Esophagus squamous epithelium (tissue), 5 donors: ENCODE measurements at places on chromosomes 13 and 19.

- no peak for DNase-seq
These were observed 2033.9 kb upstream of the PCDH20 start for GRCh38 chr13:63449550-63449949.

- no peak for DNase-seq
These were observed 42.0 kb upstream of the IPO5 start for GRCh38 chr13:97911311-97912138.

DNA sequence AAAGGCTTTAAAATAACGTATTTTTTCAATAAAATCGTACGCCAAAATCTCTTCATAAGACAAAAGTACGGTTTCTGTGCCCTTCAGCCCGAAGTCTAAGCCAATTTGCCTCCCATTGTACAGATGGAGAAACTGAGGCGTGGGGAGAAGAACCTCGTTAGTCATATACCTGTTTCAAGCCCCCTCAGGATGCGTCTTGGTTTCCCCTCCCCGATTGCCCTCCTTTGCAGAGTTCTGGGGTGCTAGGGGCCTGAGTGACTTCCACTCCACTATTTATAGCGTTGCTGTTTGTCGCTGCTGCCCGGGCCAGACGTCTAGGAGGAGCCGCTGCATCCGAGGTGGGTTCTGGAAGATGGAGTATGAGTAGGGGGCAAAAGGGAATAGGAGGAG, 2.3 kb upstream of the LTBP4 start:
- DNase-seq, result no peak

- no peak for DNase-seq
These were observed 357.8 kb downstream of the DCT start for GRCh38 chr13:94121686-94122085.
